ENCODE measurements at places on chromosomes 4 and X. TPM values are rescaled to one million over a fixed set of nuclear protein-coding genes. Genes with fewer than 3 reads are reported as not detected.

Gene IQCM
- total RNA-seq, result not detected

Gene S100G
- not detected for total RNA-seq

Gene TLL1
- 7.9 TPM for total RNA-seq

Gene TMSB15A
- total RNA-seq, result not detected

Gene OFD1
- 49.1 TPM for total RNA-seq

Gene CXCL8
- total RNA-seq, result 0.49 TPM

Gene PAGE1
- not detected for total RNA-seq

Gene TRO
- total RNA-seq, result 12.3 TPM

Gene ETDB
- total RNA-seq, result not detected

Gene ASMT
- total RNA-seq, result not detected

Gene MID1
- total RNA-seq, result 16.2 TPM

Gene GAB3
- 7.6 TPM for total RNA-seq

Gene SLC10A7
- total RNA-seq, result 14.2 TPM

GRCh38 chrX:55240788-55241340 is 20.7 kb downstream of the PAGE5 start:
- no peaks in the 10 kb centered on the region for H3K36me3 ChIP-seq
- H3K27ac ChIP-seq, result no peak overlapping the region
- no peaks in the 10 kb centered on the region for H3K27me3 ChIP-seq
- no peak overlapping the region for H3K4me3 ChIP-seq

GRCh38 chr4:178314287-178314686 is 872.0 kb upstream of the AGA start:
- H3K36me3 ChIP-seq, result no peaks in the 10 kb centered on the region
- no peak overlapping the region for H3K4me3 ChIP-seq
- H3K4me1 ChIP-seq, result no peaks in the 10 kb centered on the region
- H3K27ac ChIP-seq, result no peak overlapping the region

- DNase-seq, result no peak
- no peaks in the 10 kb centered on the region for H3K27me3 ChIP-seq
- no peaks in the 10 kb centered on the region for H3K4me1 ChIP-seq
- H3K36me3 ChIP-seq, result no peaks in the 10 kb centered on the region
Measured at GRCh38 chr4:71070015-71070414, 76.6 kb downstream of the DCK start.

GRCh38 chr4:64617800-64618199 is 208.6 kb upstream of the TECRL start:
- no peaks in the 10 kb centered on the region for H3K27me3 ChIP-seq
- H3K4me3 ChIP-seq, result no peak overlapping the region

DNA sequence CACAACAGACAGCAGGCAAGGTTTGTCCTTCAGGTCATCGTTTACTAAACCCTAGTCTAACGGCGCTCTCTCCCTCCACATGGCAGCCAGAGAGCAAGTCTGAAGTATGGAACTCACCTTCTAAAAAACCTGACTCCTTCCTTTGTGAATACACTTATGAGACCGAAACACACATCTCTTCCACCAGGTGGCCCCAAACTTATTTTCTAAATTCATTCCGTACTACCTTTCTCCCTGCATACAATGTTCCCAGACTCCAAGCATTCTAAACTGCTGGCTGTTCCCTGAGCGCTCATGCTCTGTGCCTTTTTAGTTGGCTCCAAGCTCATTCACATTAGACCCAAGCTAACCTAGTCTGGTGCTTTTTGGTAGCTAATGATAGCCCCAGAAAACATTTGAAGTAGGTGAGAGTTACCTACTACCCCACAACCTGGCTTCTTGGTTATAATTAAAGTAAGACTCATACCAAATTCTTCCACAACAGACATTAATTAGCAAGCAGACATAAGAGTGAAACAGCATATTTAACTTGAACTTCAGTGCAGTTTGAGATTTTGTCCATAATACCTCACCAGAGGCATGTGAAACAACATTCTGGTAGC is 67.6 kb upstream of the DCLK2 start:
- no peaks in the 10 kb centered on the region for H3K36me3 ChIP-seq
- no peak for DNase-seq
- H3K4me3 ChIP-seq, result no peak overlapping the region
- H3K27ac ChIP-seq, result no peak overlapping the region
- H3K4me1 ChIP-seq, result peaks cover 6% of the 10 kb centered on the region

DNA sequence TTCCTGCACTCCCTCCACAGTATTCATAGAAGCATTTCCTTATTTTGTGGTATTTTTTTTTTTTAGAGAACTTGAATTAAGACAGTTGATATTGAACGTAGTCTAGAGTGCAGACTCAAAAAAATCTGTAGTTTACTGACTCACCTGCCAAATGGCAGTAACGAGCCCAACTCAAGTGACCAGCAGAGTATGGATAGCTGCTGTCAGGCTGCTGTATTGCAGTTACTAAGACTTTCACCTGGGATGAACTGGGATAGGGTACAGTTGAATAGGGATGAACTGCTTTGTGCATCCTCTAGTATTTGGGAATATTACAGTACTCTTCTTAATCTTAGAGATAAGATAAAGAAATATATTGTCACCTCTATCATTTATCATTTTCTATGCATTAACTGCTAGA is 7.0 kb upstream of the SLC7A11 start:
- no peaks in the 10 kb centered on the region for H3K27me3 ChIP-seq
- H3K4me3 ChIP-seq, result no peak overlapping the region
- no peak for DNase-seq

GRCh38 chrX:153820601-153821000 is 9.7 kb downstream of the PDZD4 start:
- no peak overlapping the region for H3K27ac ChIP-seq
- no peaks in the 10 kb centered on the region for H3K4me1 ChIP-seq
- no peak for DNase-seq
- H3K36me3 ChIP-seq, result no peaks in the 10 kb centered on the region

DNA sequence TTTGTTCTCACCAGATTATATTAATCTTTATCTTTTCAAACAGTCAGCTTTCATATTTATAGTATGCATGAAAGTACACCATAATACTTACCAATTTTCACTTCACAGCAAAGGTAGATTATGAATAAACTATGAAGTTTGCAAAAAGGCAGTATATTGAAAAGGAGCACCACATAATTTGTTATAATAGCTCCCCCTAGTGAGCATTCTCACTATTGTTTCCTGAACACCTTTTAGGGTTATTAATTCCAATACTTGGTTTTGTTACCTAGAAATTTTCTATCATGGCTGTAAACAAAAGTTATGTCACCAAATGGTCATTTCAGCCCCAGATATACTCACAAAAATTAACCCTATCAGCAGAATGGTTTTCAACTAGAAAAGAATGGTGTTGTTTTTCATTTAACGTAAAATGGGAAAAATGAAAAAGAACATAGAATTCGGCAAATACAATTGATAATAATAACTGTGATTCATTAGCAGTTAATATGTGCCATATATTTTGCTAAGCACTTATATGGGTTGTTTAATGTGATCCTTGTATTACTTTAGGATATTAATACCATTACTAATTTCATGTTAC is 30.2 kb upstream of the NKX6-1 start:
- H3K4me3 ChIP-seq, result no peak overlapping the region
- no peaks in the 10 kb centered on the region for H3K36me3 ChIP-seq
- no peaks in the 10 kb centered on the region for H3K27me3 ChIP-seq
- no peak for DNase-seq

DNA sequence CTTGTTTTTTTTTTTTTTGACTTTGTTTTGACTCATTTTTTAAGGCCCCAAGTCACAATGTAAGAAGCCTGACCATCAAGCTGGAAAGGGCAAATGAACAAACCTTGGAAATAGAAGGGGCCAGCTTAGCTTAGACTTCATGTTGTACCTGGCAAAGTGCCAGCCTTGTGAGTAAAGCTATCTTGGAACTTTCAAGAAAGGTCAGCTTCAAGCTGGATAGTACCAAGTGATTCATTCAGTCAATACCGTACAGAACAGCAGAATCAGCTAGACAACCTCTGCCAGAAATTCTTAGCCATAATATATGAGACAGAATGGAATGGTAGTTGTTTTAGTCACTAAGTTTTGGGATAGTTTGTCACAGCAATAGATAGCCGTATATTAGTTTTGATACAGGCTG is 1492.2 kb upstream of the TENM3 start:
- no peaks in the 10 kb centered on the region for H3K36me3 ChIP-seq
- no peak for DNase-seq
- H3K27ac ChIP-seq, result no peak overlapping the region
- no peaks in the 10 kb centered on the region for H3K4me1 ChIP-seq
- no peaks in the 10 kb centered on the region for H3K27me3 ChIP-seq

- DNase-seq, result no peak
- no peak overlapping the region for H3K4me3 ChIP-seq
- H3K36me3 ChIP-seq, result no peaks in the 10 kb centered on the region
Measured at GRCh38 chrX:21590012-21590776, 67.9 kb downstream of the KLHL34 start.

GRCh38 chrX:138718941-138719340 is 7.4 kb upstream of the FGF13 start:
- no peaks in the 10 kb centered on the region for H3K4me1 ChIP-seq
- no peak overlapping the region for H3K27ac ChIP-seq
- H3K36me3 ChIP-seq, result no peaks in the 10 kb centered on the region
- DNase-seq, result no peak
- no peak overlapping the region for H3K4me3 ChIP-seq
- H3K27me3 ChIP-seq, result no peaks in the 10 kb centered on the region

GRCh38 chrX:120653000-120653399 is 23.1 kb upstream of the C1GALT1C1 start:
- no peak overlapping the region for H3K27ac ChIP-seq
- no peaks in the 10 kb centered on the region for H3K27me3 ChIP-seq
- H3K4me3 ChIP-seq, result no peak overlapping the region
- no peaks in the 10 kb centered on the region for H3K36me3 ChIP-seq
- H3K4me1 ChIP-seq, result no peaks in the 10 kb centered on the region

- no peaks in the 10 kb centered on the region for H3K36me3 ChIP-seq
- no peaks in the 10 kb centered on the region for H3K27me3 ChIP-seq
- H3K27ac ChIP-seq, result peak overlapping the region; percentile 35
- peaks cover 7% of the 10 kb centered on the region for H3K4me1 ChIP-seq
- no peak overlapping the region for H3K4me3 ChIP-seq
Measured at GRCh38 chr4:168731706-168732414, 235.0 kb downstream of the PALLD start.

- H3K4me1 ChIP-seq, result no peaks in the 10 kb centered on the region
- no peak overlapping the region for H3K4me3 ChIP-seq
Measured at GRCh38 chr4:25949994-25950393, 36.0 kb downstream of the SMIM20 start.

GRCh38 chr4:8762356-8762755 is 109.3 kb downstream of the HMX1 start:
- no peak for DNase-seq
- no peaks in the 10 kb centered on the region for H3K36me3 ChIP-seq
- no peaks in the 10 kb centered on the region for H3K27me3 ChIP-seq
- H3K27ac ChIP-seq, result no peak overlapping the region
- H3K4me3 ChIP-seq, result no peak overlapping the region

All from vagina (tissue), 2 donors.